Tongue (tissue), 3 donors: ENCODE measurements at places on chromosomes 12 and 14.
A peak's percentile ranks its signal among the peaks of the same experiment; 100 is the strongest.

DNA sequence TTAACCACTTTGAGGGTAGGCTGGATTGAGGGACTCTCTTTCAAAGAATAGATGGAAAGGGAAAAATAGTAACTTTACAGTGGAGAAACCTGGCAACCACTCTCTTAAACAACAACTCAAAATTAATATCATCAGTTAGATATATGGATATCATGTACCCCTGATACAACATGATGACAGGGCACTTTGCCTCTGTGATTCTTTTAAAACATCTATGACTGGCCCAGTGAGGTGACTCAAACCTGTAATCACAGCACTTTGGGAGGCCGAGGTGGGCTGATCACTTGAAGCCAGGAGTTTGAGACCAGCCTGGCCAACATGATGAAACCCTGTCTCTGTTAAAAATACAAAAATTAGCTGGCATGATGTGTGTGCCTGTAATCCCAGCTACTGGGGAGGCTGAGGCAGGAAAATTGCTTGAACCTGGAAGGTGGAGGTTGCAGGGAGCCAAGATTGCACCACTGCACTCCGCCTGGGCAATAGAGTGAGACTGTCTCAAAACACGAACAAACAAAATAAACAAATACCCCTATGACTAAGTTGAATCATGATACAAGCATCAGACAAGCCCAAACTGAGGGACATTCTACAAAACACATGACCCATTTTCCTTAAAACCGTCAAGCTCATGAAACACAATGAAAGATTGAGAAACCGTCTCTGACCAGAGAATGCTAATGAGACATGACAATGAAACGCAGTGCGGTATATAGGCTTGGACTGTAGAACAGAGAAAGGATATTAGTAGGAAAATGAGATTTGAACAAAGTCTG lies 26.4 kb upstream of the SLC7A8 start:
- no peak for DNase-seq

DNA sequence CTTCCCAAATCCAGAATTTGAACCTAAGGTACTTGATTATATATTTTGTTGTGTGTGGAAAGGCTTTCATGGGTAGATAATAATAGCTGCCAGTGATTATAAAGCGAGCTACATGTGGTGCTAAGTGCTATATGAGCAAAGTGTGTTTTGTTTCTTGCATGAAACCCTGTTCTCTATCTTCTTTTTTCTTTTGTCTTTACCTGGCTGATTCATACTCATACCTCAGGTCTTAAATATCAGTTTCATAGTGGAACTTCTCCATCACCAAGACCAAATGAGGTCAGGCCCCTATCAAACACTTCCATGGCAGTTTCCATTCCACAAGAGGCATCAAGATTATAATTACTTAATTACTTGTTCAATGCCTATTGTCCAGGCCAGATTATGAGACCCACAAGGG lies 6.9 kb downstream of the MAP3K9 start:
- no peak for DNase-seq

GRCh38 chr14:65356327-65356836 lies 56.1 kb upstream of the FUT8 start:
- no peak for DNase-seq

GRCh38 chr14:62087191-62087590 lies 325.0 kb downstream of the SNAPC1 start:
- DNase-seq, result no peak

GRCh38 chr14:88202286-88202685 lies 120.8 kb downstream of the KCNK10 start:
- DNase-seq, result no peak

GRCh38 chr14:59244581-59244980 lies 56.1 kb downstream of the DAAM1 start:
- peak; percentile 29 for DNase-seq

- no peak for DNase-seq
These were observed 242.0 kb downstream of the ADAMTS20 start for GRCh38 chr12:43309959-43310358.

DNA sequence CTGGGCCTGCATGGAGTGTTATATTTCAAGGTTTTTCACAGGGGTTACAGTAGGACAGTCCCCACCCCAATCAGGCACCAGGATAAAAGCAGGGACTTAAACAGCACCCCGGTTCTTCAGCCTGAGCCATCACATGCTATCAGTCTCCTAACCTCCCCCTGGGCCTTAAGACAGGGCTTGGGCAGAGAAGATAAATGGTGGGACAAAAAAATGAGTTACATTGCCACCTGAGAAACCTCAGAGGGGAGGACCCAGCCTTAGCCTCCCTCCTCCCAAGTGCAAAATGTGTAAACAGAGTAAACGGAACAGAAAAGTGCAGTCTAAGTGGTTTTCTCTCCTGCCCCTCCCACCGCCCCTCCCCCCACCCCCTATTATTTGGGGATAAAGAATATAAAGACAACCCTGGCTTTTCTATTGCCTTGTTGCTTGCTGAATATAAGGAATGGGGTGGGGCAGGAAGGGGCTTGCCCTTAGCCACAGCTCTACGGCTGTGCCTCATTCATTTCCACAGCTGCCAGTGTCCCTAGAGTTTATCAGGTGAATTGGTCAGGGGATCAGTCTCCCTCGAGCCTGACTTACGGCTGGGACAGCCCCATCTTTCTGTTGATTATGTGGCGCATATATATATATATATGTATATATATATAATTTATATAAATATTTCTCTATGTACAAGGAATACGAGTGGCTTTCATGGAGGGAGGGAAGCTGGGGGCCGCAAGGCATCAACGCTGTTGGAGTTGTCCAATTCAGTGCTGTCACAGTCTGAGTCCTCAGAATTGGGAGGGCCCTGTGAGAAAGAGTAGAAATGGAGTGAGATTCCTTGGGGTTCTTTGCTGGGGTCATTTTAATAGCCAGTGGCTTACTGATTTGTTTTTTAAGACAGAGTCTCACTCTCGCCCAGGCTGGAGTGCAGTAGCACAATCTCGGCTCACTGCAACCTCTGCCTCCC lies 18.5 kb downstream of the MAP3K12 start:
- no peak for DNase-seq

GRCh38 chr14:36784541-36784940 lies 122.9 kb downstream of the PAX9 start:
- DNase-seq, result no peak

- no peak for DNase-seq
These were observed 102.6 kb upstream of the LMNTD1 start for GRCh38 chr12:25655702-25656101.

GRCh38 chr12:47249082-47249481 lies 169.3 kb upstream of the AMIGO2 start:
- DNase-seq, result no peak

GRCh38 chr12:33825986-33826602 lies 196.2 kb upstream of the ALG10 start:
- no peak for DNase-seq

DNA sequence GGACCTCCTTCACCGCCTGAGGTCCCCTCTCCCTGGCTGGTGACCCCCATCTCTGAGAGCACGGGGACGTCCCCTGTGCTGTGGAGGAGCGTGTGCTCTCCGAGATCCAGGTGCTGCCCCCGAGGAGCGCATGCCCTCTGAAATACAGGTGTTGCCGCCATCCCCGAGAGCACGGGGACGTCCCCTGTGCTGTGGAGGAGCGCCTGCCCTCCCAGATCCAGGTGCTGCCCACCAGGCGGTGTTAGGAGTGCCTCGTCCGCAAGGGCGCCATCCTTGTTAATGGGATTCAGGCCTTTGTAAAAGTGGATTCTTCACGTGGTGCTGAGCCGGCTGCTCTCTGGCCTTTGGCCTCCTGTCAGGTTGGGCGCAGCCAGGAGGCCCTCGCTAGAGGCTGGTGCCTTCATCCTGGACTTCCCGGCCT lies 10.1 kb downstream of the NOC4L start:
- peak; percentile 10 for DNase-seq

DNA sequence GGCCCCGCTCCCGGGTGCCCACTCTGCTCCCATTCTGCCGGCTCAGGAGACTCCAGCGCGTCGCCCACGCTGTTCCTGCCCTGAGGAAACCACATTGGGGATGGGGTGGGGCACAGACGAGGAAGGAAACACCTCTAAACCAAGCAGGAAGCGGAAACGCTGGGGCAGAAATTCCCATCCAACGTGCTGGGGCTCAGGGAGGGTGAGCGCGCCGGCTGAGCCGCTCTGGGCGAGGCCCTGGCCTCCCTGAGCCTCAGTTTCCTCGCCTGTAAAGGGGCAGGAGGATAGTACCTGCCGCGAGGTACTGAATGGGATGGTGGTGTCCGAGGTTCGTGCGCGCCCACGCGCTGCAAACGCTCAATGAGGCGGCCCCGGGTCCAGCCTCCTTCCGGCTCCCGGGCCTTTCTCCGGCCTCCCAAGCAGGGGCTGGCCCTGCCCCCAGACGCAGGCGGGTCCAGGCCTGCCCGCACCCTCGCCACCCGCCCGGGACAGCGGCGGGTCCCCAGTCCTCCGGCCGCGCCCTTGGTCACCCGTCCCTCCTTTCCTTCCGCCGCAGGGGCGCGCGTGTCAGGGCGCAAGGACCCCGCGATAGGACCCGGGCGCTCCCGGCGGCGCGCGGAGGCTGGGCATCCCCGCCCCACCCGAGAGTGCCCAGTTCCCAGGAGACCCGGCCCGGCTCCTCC lies 673 bp downstream of the BEGAIN start:
- no peak for DNase-seq

DNA sequence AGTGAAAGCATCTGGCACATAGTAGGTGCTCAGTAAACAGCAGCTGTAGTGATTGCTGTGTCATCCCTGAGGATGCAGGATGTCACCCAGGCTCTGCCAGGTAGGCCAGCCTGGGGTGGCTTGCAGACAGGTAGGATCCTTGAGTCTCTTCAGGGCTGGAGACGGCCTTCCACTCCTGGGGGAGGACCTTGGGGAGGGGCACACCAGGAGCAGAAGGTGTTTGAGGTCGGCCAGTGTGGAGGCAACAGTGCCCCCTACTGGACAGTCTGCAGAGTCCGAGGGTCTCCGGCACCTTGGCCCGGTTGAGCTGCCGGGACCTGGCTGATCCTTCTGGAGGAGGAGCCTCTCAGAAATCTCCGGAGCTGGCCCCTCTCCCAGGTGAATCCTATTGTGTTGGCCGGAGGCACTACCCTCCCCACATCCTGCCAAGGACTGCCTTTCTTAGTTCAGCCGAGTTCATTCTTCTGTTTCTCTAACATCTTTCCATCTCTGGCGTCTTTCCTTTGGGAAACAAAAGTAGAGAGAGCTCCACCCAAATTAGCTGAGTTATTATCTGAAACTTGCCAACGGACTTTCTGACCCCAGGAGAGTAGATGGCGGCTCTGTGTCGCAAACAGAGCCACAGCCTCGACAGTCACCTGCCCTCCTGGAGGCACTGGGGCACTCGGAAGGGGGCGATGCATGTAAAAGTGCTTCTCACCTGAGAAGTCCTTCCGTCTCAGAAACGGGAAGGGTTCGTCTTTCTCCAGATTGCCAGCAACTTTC lies 41.8 kb upstream of the CLMN start:
- DNase-seq, result peak; percentile 28

GRCh38 chr12:25404955-25405354 lies 148.1 kb downstream of the LMNTD1 start:
- DNase-seq, result no peak

DNA sequence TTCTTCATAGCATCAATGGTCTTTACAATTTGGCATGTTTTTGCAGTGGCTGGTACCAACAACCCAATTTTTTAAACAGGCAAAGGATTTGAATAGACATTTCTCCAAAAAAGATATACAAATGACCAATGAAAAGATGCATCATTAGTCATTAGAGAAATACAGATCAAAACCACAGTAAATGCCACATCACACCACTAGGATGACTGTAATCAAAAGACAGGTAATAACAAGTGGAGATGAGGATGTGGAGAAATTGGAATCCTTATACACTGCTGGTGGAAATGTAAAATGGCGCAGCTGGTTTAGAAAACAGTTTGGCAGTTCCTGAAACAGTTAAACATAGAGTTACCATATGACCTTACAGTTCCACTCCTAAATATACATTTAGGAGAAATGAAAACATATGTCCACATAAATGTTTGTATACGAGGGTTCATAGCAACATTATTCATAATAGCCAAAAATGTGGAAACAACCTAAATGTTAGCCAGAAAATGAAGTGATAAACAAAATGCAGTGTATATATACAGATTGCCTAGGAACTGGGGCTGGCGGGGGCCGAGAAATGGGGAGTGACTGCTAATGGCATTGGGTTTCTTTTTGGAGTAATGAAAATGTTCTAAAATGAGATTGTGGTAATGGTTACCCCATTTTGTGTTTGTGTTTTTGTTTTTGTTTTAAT lies 55.2 kb downstream of the TGFB3 start:
- no peak for DNase-seq

DNA sequence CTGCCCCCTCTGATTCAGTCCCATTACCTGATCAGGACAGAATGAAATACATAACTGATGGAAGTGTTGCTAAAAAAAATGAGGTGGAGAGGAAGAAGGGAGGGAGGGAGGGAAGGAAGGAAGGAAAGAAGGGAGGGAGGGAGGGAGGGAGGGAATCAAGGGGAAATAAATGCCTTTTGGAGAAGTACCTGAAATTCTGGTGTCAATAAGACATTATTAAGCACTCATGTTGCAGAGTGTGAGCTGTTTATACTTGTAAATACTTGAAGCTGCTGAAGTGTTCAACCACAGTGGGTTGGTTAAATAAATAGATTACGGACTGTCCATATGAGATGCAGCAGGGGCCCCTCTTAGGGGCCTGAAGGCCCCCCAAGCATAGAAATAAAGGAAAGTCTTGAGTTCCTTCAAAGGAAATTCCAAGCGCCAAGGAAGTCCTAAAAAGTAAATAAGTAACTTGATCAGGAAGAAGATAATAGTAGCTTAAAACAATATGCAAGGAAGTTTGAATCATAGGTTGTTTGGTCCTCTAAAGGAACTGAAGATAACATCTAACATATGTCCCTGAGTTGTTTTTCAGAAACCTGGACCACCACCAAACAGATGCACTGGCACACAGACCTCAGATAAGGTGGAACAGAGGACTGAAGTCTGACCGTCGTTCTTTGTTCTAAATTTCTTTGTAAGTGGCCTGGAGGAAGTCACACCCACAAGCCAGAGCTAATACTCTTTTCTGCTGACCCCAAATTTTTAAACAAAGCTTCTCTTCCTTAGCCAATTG lies 110.8 kb downstream of the SEC23A start:
- no peak for DNase-seq

- no peak for DNase-seq
These were observed 105.3 kb downstream of the WIF1 start for GRCh38 chr12:65015850-65016249.

DNA sequence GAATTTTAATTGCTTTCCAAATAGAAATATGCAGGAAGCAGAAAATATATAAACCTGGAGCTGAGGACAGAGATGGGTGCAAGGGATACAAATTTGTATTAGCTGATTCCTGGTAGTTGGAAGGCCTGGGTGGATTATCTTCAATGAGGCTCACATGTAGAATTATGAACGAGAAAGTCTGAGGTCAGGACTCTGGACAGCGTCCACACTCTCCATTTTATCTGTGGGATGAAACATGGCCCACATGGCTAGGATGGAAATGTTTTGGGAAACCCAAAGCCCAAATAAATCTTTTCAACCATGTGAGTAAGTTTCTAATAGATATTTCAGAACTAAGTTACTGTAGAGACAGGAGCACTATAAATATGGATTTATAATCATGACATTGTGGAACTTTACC lies 256.1 kb downstream of the APAF1 start:
- no peak for DNase-seq

DNA sequence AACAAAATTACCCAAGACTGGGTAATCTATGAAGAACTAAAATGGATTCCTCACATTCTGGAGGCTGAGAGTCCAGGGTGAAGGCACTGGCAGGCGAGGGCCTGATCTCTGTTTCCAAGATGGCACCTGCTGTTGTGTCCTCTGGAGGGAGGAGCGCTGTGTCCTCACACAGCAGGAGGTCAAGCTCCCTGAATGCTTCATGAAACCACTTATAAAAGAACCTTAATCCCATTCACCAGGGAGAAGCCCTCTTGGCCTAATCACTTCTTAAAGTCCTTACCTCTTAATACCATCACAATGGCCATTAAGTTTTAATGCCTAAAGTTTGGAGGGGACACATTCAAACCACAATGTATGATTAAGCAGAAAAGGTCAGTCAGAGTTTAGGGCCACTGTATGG lies 172.4 kb downstream of the EMP1 start:
- no peak for DNase-seq
